ENCODE measurements at places on chromosomes 2 and 18. TPM values are rescaled to one million over a fixed set of nuclear protein-coding genes. Genes with fewer than 3 reads are reported as not detected.

SCN7A gene
- total RNA-seq = 50.6 TPM

GAD1 gene
- total RNA-seq = 0.52 TPM

POMC gene
- total RNA-seq = 4.2 TPM

ABCG5 gene
- not detected for total RNA-seq

CYP1B1 gene
- 4.7 TPM for total RNA-seq

CD28 gene
- 4.2 TPM for total RNA-seq

NDUFV2 gene
- 124 TPM for total RNA-seq

IL1RL2 gene
- total RNA-seq = not detected

CXCR1 gene
- 0.52 TPM for total RNA-seq

SCYGR8 gene
- not detected for total RNA-seq

FAP gene
- 70.5 TPM for total RNA-seq

HOXD11 gene
- not detected for total RNA-seq

AQP12B gene
- total RNA-seq = not detected

PAX8 gene
- not detected for total RNA-seq

ITGA6 gene
- total RNA-seq = 83.5 TPM

GNLY gene
- total RNA-seq = not detected

ANKZF1 gene
- total RNA-seq = 27.7 TPM

CNGA3 gene
- total RNA-seq = 0.52 TPM

IL37 gene
- not detected for total RNA-seq

GAL3ST2 gene
- total RNA-seq = not detected

ATG9A gene
- 16.7 TPM for total RNA-seq

LRRC30 gene
- total RNA-seq = 9.4 TPM

HOXD4 gene
- total RNA-seq = 1.0 TPM

MAP4K4 gene
- 77.2 TPM for total RNA-seq

MROH2A gene
- not detected for total RNA-seq

NRBP1 gene
- total RNA-seq = 81.4 TPM

DOK6 gene
- total RNA-seq = 3.1 TPM

SERPINB8 gene
- 1.0 TPM for total RNA-seq

PLGLB2 gene
- total RNA-seq = 2.1 TPM

APCDD1 gene
- 2.6 TPM for total RNA-seq

WDPCP gene
- 24.5 TPM for total RNA-seq

TTN gene
- 2,245 TPM for total RNA-seq

ADAM23 gene
- 3.7 TPM for total RNA-seq

CACNB4 gene
- 7.8 TPM for total RNA-seq

SLC38A11 gene
- 2.6 TPM for total RNA-seq

ARPC2 gene
- 172 TPM for total RNA-seq

MLPH gene
- total RNA-seq = not detected

COLEC11 gene
- not detected for total RNA-seq

FSHR gene
- total RNA-seq = 0.52 TPM

LINC00305 gene
- not detected for total RNA-seq

SPC25 gene
- total RNA-seq = 3.7 TPM

ZC3H8 gene
- 10.4 TPM for total RNA-seq

SGPP2 gene
- total RNA-seq = not detected

RIOK3 gene
- 55.3 TPM for total RNA-seq

Data from skeletal muscle tissue (tissue), 5 donors.